ENCODE measurements at places on chromosomes 1 and 21.

- DNase-seq = no peak
Observed at GRCh38 chr1:234645474-234645953, 35.5 kb upstream of the IRF2BP2 start.

DNA sequence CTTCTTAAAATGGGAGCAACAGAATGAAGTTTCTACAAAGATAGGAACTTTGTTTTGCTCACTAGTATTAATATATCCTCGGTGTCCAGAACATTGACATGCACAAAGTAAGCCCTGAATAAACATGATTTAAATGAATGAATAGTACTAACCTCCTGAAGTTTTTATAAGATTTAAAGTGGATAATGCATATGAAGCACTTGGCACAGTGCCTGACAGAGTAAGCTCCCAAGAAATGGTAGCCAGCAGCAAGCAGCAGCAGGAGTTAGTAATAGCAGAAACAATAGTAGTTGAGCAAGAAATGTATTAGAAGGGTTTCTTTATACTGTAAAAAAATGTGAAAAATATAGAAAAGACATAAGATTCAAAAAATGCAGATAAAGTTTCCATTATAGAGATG, 258.1 kb upstream of the C1orf87 start:
- no peak for DNase-seq

GRCh38 chr1:64948905-64949833, 17.2 kb downstream of the JAK1 start:
- DNase-seq = peak; percentile 45

DNA sequence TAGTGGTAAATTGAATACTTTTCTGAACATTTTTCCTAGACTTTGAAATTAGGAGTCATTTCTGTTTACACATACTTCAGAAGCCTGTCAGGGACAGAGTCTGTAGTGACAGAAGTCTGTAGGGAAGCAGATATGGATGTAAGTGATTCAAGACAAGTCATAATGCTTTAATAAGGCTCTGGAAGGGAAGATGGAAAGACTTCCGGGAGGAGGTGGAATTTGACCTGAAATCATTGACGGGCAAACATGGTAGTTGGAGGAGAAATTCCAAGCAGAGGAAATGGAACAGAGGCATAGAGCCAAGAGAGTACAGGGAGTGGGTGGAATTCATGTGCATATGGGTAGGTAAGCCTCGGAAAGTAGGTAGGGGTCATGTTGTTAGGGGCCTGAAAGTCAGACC, 22.5 kb downstream of the CAMTA1 start:
- DNase-seq = no peak

GRCh38 chr1:149906570-149907075, 7.3 kb downstream of the BOLA1 start:
- no peak for DNase-seq

- peak; percentile 46 for DNase-seq
Observed at GRCh38 chr1:6028042-6028850, 17.4 kb upstream of the KCNAB2 start.

DNA sequence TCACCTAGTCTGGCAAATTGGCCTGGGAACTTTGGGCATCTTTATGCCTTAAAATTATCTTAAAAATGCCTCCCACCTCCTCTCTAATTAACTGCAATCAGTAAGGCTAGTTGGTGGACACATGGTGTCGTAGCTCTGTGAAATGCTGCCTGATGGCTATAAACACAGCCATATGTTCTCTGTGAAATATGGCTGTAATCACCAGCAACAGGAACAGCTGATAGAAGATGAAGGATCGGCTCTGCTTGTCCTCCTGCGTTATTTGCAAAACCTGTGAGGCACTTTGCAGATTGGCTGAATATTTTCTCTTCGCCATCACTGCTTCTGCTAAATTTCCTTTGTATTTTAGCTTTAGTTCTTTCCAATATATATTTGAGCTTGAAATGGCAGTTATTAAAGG, 419.6 kb downstream of the RWDD3 start:
- no peak for DNase-seq

GRCh38 chr1:201307760-201308499, 24.6 kb downstream of the PKP1 start:
- no peak for DNase-seq

GRCh38 chr1:160308451-160309184, 23.7 kb upstream of the PEX19 start:
- no peak for DNase-seq

DNA sequence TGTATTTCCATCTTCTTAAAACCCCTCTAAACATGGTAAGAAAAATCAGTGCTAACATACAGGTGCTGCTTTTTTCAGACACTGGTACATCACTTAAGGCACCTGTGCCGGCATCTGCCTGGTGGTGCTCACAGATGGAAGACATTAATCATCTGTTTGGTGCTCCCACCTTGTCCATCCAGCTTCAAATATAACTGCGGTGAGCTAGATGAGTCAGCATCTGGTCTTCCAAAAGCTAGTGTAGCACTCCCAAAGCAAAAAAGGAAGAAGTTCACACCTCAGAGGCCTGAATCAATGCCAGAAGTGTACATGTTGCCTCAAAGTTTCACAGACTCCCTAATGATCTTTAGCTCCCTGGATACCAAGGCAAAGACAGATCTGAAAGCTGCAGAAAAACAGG, 44.4 kb downstream of the TM2D1 start:
- no peak for DNase-seq

GRCh38 chr1:90840352-90840751, 123.2 kb upstream of the BARHL2 start:
- DNase-seq = no peak

DNA sequence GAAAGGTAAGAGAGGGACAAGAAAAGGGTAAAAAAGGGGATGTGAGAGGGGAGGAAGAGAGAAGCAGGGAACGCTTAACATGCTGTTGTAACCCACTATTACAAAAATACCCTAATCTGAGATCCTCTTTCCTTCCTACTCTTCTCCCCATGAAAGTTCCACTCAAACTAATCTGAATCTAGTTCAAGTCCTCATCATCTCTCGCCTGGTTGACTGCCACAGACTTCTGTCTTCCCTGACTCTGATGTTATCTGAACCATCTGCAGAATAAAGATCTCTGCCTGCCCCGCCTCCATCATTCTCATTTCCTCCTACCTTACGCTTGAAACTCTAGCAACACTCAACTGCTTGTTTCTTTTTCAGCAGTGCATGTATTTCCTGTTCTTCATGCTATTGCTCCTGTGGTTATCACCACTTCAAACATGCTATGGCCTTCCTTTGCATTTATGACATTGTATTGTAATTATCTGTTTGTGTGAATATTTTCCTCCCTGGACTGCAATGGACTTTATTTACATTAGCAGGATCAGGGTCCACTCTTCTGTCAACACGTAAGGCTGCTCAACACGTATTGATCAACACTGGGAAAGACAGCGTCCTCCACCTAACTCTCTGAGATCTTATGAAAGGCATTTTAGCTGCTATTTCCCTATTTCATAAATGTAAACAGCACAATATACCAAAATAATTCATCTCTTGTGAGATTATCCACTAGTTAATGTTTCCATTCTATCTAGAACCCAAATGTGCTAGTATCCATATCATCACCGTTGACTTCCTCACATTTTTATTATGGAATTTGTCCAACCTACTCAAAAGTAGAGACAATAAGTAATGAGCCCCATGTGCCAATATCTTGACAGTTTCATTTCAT, 215.5 kb upstream of the USP25 start:
- peak; percentile 13 for DNase-seq

- DNase-seq = no peak
Observed at GRCh38 chr1:177227978-177228692, 57.4 kb downstream of the BRINP2 start.
